ENCODE measurements at places on chromosomes 16 and 17.
A peak's percentile ranks its signal among the peaks of the same experiment; 100 is the strongest.

GRCh38 chr16:59169168-59169567 is 435.1 kb upstream of the GOT2 start:
- DNase-seq, result no peak

- no peak for DNase-seq
Observed at GRCh38 chr16:35725949-35726348, 2266.5 kb downstream of the TP53TG3F start.

DNA sequence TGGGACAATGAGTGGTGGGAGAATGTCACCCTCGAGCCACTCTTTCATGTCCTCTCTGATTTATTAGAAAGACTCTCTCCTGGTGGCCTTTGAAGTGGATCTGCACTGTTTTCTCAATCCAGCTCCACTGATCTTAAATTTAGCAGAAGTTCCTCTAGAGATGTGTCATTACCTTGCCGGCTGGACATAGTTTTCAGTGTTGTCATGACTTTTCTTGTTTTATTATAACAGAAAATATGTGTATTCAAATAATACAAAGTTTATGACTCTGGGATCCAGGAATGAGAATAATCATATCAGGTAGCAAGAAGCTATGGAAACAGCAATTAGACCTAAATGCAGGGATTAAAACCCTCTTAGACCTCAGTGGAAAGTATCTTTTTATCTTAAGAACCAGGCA is 247.5 kb upstream of the ELAC2 start:
- no peak for DNase-seq

- DNase-seq, result no peak
Observed at GRCh38 chr17:73071066-73071999, 21.2 kb downstream of the SLC39A11 start.

DNA sequence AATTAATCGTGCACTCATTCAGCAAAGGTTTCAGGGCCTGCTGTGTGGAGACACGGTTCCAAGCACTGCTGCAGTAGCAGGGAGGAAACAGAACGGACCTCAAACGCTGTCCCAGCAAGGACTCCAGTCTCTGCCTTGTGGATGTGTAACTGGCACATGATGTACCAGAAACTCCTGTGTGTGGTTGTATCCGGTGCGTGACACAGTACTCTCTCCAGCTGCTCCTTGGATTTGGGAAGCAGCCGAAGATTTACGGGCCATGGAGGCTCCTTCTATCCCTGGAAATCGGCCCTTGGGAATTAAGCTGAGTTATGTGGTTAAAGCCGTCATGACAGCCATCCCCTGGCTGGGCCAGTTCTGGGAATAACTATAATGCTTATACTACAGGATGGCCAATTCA is 8.5 kb upstream of the ANKRD11 start:
- no peak for DNase-seq

DNA sequence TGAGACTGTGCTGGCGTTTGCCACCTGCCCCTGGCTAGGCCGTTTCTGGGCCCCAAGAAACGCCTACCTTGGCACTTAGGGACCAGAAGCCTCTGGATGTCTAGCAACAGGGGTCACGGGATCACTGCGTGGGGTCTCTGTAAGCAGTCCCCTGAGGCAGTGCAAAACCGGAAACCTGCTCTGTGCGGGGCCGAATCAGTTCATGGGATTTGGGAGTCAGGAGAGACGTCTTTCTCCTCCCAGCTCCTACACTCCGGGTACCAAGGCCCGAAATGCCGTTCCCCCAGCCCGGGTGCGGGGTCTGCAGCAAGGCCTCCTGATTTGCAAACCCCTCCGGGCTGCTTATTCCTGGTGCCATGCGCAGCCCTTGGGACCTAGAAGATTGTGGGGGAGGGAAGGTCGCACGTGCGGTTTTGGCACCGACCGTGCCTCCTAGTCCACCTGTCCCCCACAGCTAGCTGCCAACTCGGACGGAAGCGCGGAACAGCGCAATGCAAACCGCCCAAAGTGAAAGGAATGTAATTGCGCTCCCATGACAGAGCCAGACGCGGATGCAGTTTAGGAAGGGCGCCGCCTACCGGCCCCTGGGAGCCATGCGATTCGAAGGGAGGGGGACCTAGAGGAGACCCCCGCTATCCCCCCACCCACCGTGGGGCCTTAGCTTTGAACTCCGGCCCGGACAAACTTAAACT is 6.5 kb downstream of the IRX5 start:
- DNase-seq, result peak; percentile 73

GRCh38 chr16:27726621-27727261 is 176.8 kb downstream of the KATNIP start:
- DNase-seq, result no peak

- no peak for DNase-seq
Observed at GRCh38 chr16:82882982-82883835, 256.4 kb downstream of the CDH13 start.

DNA sequence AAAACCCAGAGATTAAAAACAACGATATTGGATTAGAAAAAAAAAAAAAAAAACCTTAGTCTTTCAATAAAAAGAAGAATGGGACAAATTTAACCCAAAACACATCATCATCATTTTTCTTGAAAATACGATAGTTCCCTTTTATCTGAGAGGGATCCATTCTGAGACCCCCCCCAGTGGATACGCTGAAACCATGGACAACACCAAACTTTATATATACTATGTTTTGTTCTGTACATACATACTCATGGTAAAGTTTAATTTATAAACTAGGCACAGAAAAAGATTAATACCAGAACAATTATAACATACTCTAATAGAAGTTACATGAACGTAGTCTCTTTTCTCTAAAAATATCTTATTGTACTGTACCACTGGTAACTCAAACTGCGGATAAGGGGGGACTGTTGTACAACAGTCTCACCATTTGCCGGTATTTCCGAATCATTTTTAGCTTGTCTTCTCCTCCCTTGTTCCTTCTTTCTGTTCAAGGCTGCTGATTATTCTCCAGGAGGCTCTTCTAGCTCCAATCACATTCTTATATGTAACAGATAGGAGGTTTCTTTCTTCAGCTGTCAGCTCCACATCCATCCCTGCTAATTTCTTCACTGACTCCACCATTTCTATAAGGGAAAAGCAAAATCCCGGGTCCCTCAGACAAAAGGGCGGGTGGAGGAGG is 37.0 kb downstream of the RNF135 start:
- no peak for DNase-seq

DNA sequence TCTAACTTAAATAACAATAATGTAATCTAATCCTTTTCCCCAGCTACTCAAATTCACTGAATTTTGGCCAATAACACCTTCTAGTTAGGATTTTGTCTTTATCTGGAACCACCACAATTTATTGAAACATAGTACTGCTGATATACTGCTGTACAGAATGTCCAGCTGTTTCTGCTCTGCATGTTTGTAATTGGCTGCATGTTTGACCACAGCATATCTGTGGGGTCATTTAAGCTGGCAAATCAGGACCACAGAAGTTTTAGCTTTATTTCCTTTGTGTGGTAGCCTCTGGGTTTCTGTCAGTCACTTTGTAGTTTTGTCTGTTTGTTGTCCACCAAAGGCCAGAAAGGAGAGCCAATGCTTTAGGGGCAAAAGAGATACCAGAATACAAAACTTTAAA is 22.2 kb upstream of the RAB11FIP4 start:
- no peak for DNase-seq

GRCh38 chr16:1430214-1430758 is 592 bp upstream of the PERCC1 start:
- DNase-seq, result no peak

- peak; percentile 97 for DNase-seq
Observed at GRCh38 chr16:21158208-21159110, at the start of gene LDAF1. TSS of gene LDAF1 (plus strand) at chr16:21158674. CDS start at chr16:21161183, 2,509 bp downstream.

- no peak for DNase-seq
Observed at GRCh38 chr16:53678756-53679343, 24.8 kb downstream of the RPGRIP1L start.

DNA sequence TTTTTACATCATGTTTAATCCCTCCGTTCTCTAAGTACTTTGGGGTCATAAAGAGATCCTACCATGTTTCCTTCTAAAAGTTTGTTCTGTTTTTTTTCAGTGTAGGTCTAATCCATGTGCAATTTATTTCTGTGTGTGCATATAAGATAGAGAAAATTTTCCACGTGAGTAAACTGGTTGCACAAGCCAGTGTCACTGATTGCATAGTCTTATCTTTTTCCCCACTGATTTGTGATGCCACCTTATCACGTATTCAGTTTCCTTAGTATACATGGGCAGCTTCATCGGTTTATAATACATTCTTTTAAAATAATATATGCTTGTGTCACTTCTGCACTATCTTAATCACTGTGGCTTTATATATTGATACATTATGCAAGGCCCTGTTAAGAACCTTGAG is 49.2 kb downstream of the MRTFB start:
- no peak for DNase-seq

DNA sequence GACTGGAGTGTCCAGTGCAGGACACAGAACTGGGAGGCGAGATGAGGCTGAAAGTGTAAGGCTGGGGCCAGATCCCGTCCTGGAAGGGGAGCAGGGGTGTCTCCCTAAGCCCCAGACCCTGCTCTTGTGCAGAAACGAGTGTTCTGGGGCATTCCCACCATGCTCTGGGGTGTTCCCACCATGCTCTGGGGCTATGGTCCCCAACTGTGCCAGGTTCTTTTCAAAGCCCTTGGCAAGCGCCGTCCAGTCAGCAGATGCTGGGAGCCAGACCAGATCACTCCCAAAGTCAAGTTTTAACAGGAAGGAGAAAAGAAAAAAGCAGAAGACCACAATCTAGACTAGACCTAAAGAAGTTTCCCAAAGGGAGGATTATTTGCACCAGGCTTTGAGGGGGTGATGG is 2.5 kb downstream of the TAX1BP3 start:
- DNase-seq, result no peak

DNA sequence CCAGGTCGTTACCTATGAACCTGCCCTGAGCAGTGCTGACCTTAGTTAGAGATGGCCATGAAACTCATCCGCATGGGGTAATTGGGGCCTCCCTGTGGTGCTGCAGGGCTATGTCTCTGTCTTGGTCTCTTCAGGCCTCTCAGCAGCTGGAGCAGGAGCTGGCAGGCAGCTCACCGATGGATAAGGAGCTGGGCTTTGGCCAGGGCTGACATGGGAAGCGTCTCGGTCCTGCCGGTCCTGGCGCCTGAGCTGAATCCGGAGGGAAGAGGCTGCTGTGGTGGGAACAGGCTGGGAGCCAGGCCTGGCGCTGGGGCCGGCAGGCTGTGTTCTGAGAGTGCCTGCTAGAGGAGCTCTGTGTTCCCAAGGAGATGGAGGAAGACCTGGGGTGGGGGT is 10.1 kb downstream of the IL32 start:
- DNase-seq, result no peak

DNA sequence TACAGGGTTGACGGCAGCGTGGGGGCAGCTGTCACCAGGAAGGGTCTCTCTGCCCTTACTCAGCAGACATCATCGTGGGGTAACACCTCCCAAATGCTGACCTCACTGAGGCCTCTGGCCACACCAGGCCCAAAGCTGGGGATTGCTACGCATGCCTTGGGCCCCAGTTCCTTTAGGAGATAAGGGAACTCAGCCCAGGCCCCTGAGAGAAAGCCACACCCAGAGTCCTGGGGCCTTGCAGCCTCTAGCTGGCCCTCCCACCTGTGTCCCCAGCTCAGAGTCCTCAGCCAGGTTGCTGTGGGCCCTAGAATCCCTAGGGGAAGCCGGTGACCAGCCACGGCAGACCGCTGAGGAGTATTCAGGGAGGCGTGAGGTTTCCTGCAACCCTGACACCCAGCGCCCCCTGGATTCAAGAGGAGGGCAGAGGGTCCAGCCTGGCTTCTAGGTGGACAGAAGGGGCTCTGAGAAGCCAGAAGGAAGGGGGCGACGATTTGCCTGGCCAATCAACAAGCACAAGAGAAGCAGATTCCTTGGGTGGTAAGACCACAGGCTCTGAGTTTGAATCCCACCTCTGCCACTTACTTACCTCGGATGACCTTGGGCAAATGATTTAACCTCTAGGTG is 10.3 kb upstream of the GINS2 start:
- DNase-seq, result no peak

- DNase-seq, result no peak
Observed at GRCh38 chr16:62404842-62405611, 368.8 kb upstream of the CDH8 start.

DNA sequence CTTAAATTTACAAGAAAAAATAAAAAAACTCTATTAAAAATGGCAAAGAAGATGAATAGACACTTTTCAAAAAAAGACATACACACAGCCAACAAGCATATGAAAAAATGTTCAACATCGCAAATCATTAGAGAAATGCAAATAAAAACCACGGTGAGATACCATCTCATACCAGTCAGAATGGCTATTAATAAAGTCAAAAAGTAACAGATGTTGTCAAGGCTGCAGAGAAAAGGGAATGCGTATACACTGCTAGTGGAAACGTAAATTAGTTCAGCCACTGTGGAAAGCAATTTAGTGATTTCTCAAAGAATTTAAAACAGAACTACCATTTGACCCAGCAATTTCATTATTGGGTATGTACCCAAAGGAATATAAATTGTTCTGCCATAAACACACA is 31.4 kb downstream of the CAPNS2 start:
- DNase-seq, result no peak

DNA sequence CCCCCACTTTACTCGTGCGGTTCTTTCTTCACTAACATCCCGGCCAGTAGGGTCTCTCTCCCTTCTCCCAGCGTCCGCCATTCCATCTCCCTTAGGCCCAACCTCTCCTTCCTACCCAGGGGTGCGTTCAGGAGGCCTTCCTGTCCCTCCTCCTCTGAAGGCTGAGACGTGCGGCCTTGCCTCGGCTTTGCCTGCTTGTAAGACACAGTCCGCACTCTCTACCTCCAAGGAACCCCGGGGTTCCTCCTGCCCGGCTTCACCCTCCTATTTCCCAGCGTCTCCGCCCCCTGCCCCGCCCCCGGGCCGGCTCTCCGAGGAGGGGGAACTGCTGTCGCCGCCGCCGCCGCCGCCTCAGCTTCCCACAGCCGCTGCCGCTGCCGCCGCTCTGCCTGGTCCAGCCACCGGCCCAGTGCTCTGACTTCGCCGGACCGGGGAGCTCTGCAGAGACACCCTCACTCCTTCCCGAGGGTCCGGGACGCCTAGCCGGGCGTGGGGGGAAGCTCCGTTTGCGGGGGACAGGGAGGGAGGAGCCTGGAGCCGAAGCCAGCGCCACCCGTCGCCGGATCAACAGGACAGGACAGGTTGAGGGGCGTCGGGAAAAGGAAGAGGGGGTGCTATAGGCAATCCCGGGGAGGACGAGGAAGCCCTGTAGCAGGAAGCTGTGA is 1.2 kb upstream of the FGF11 start:
- peak; percentile 95 for DNase-seq

DNA sequence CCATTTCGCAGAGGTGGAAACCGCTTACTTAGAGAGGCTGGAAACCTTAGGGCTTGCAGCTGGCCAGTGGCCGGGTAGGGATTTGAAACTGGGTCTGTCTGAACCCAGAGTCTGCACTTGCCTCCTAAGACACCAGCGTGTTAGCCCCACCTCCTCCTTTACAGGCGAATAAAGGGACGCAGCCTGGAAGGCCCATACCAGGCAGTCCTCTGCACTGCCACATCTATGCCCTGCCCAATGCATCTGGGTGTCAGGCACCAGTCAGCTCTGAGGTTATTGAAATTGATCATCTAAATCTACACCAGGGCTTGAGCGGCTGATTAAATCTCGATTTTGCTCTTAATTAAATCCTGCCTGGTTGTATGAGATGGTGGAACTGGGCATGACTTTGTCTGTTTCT is 19.9 kb upstream of the NAGS start:
- DNase-seq, result no peak
